ENCODE measurements at places on chromosomes 5 and 9. TPM values are rescaled to one million over a fixed set of nuclear protein-coding genes. Genes with fewer than 3 reads are reported as not detected.

BAAT gene
- total RNA-seq = 0.13 TPM

RNF180 gene
- 2.3 TPM for total RNA-seq

PCDHB2 gene
- total RNA-seq = 0.76 TPM

BRINP1 gene
- 0.51 TPM for total RNA-seq

Measured in mesangial cell (primary cell).